ENCODE measurements at places on chromosomes 16 and 17.
A peak's percentile ranks its signal among the peaks of the same experiment; 100 is the strongest.

DNA sequence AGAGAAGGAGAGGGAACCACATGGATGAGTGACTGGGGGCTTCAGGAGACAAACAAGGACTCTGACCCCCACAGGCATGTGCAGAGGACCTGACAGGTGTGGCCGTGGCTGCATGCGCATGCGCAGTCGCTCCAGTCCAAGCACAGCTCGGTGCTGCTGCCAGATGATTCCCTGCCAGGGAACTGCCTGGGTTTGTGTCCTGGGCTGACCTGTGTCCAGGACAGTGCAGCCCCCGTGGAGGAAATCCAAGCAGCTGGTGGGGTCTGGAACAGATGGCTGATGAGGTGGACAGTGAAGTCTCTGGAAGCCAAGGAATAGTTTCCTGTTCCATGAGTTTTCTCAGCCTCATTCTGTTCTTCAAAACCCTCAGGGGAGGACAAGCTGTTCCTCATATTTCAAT lies 27.3 kb downstream of the LASP1 start:
- DNase-seq = no peak

DNA sequence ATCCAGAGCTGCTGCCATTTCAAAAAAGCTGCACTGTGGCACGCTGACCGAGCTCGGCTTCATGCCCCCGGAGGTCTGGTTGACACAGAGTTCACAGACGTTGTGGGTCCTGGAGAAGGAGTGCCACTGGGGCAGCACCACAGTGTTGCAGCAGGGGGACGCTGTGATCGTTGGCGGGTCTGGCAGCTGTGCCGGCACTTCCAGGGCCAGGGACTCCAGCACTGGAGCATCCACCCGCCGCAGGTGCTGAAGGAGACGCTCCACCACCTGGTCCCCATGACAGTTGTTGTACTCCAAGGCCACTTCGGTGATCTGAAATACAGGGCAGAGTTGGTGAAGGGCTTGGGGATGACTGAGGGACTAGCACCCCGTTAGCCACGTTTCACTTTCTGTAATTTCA lies 23.5 kb downstream of the SNN start:
- no peak for DNase-seq

DNA sequence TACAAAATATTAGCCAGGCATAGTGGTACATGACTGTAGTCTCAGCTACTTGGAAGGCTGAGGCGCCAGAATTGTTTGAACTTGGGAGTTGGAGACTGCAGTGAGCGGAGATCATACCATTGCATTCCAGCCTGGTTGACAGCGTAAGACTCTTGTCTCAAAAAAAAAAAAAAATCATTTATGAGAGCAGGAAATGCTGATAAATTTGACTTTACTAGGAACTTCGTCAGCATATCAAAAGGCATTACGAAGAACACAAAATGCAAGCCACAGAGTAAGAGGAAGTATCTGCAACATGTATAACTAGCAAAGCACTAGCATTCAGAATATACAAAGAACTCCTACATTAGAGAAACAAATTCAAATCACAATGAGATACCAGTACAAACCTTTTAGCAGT lies 279.3 kb downstream of the ZFHX3 start:
- no peak for DNase-seq

GRCh38 chr17:78081551-78081950 lies 47.0 kb downstream of the TMC6 start:
- DNase-seq = no peak

GRCh38 chr17:36672403-36672918 lies 71.1 kb downstream of the MRM1 start:
- no peak for DNase-seq

DNA sequence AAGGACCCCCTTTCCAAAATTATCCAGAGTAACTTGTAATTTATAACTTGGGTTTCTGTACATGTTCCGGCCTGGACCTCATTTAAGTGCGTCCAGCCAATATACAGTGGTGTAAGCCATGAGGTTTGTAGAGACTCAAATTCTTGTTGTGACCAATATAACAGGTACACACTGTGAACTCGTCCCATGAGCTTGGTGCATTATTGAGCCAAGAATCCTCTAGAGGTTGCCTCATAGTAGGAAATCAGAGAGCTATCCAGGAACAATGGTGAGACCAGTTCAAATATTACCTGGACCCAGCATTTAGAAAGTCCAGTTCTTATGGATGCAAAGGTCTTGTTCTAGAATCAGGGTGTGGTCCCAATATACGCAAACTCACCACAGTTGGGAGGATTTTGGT lies 138.2 kb downstream of the NPIPB5 start:
- DNase-seq = no peak

- DNase-seq = no peak
Measured at GRCh38 chr16:49003022-49003421, 278.6 kb downstream of the CBLN1 start.

DNA sequence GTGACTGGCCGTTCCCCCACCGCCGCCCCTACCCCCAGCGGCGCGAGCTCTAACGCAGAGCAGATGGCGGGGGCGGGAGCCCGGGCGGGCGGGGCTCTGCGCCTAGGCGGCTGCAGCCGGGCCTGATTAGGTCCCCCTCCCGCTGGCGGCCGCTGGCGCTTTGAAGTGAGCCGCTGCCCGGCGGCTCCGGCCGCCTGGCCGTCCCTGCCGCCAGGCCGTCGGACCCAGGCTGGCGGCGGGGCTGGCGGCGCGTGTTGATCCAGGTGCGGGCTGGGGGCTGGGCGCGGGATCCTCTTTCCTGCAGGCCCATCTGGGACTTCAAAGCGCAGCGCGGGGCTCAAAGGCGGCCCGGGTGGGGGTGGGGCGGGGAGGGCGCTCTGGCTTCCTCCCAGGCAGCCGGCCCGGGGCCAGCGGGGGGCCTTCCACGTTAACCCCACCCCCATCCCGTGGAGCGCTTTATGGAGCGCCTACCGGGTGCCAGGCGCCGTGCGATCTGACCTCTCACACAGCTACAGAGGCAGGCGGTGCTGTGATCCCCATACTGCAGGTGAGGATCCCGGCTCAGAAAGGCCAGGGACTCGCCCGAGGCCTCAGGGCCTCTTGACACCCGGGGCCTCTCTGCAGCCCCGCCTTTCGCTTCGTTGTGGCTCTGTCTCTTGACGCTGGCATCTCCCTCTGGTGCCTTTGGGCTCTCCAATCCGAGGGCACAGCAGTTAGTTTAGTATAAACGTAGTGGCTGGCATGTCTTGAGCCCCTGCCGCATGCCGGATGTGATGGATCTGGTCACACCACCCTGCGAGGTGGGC lies 80.0 kb upstream of the NKD1 start:
- DNase-seq = no peak

GRCh38 chr17:68029512-68030215 lies 5.9 kb upstream of the KPNA2 start:
- DNase-seq = no peak

DNA sequence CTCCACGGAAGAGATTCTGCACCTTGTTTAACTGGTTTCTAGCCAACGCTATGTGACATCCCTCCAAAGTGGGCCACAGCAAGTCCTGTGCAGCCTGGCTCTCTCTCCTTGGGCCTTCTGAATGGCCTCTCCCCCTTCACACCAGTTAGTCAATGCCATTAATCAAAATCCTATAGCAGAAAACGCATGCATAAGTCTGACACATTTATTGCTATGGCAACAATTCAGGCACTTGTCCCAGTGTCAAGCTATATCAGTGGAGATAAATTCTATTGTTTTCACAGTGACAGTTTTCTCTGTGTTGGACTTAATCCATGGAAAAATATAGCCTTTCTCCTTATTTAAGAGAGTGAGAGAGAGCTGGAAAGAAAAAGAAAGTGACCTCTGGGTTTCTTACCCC lies 87.2 kb upstream of the TOX3 start:
- DNase-seq = no peak

- peak; percentile 62 for DNase-seq
Measured at GRCh38 chr17:40026816-40027613, 11.8 kb downstream of the CSF3 start.

DNA sequence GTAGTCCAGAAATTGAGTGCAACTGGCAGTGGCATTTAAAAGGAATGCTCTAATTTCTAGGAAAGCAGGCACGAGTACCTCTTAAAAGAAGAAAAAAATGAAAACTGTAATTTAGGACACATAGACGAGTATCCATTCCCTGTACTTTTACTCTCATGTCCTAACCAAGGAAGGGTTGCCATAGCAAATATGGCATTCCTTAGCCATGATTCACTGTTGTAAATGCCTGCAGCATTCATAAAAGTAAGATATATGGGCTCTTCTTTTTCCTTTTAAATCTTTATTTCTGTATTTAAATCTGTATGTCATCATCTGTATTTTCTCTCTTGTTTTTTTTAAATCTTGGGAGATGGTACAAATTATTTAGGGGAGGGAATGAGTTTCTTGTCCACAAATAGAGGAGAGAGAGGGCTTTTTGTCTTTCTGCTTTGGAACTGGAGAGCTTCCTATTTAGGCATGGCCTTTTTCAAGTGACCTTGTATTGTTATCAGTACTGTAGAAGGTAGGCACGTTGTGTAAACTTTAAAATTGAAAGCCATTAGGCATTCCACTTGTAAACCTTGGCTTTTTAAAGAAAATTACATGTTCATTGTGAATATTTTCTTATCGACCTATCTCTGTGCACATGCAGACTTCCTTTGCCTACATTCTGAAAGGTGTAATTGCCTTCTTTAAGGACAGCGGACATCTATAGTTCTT lies 50.0 kb downstream of the TENT4B start:
- no peak for DNase-seq

DNA sequence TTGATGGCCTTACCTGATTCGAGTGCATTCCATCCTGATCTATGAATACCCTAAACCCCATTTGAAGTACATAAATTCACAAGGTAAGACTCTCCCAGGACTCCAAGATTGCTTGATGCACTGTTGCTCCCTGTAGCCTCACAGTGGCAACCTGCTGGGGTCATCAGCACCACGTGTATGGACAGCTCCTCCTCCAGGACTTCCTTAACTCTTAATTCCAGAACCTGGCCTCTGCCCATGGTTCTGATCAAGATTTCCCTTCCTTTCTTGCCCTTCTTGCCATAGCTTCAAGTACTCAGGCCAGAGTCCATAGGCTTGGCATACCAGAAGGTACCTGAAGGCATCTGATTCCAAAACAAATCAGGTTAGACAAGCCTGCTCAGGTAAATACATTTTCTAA lies 34.0 kb upstream of the NLK start:
- peak; percentile 24 for DNase-seq

DNA sequence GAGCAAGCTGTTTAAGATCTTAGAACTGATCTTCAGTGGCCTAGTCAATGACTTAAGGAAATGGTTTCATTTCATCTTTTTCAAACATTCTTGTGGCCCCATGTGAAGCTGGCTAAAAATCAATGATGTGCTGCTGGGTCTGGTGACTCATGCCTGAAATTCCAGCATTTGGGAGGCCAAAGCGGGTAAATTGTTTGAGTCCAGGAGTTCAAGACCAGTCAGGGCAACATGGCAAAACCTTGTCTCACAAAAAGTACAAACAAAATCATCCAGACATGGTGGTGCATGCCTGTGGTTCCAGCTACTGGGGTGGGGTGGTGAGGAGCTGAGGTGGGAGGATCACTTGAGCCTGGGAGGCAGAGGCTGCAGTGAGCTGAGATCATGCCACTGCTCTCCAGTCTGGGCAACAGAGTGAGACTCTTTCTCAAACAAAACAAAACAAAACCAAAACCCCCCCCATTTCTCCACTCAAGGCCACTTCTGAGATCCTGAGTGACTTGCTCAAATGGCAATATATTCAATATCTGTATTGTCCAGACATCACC lies 17.4 kb upstream of the COL1A1 start:
- peak; percentile 89 for DNase-seq

DNA sequence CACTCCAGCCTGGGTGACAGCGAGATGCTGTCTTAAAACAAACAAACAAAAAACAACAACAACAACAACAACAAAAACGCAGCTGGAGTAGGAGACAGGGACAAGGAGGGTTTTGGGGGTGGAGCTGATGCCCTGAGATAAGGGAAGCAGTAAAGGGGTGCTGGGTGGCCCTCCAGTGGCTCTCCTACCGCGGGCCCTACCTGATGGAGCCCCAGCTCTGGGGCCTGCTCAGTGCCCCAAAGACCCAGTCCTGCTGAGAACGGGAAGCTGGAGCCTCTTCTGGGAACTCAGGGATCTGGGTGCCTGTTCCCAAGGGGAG lies 21.3 kb upstream of the NAGS start:
- DNase-seq = no peak
